Umbilical cord (tissue), 2 donors: ENCODE measurements at places on chromosomes 1 and 21. TPM values are rescaled to one million over a fixed set of nuclear protein-coding genes. Genes with fewer than 3 reads are reported as not detected.

ANXA9 gene
- total RNA-seq, result not detected

POFUT2 gene
- 47.9 TPM for total RNA-seq

SPATA45 gene
- not detected for total RNA-seq

TMEM240 gene
- total RNA-seq, result not detected

AKNAD1 gene
- 2.2 TPM for total RNA-seq

ELF3 gene
- total RNA-seq, result 4.3 TPM

INKA2 gene
- 16.6 TPM for total RNA-seq

LCE1D gene
- total RNA-seq, result not detected

FRRS1 gene
- total RNA-seq, result 36.1 TPM

S100A7 gene
- not detected for total RNA-seq

CD1B gene
- total RNA-seq, result 1.2 TPM

RIMS3 gene
- total RNA-seq, result 5.8 TPM

PGLYRP4 gene
- total RNA-seq, result 0.48 TPM

TNNT2 gene
- 2.6 TPM for total RNA-seq

UFC1 gene
- 96.8 TPM for total RNA-seq

DDR2 gene
- 69.6 TPM for total RNA-seq

C1orf50 gene
- 4.8 TPM for total RNA-seq

SLAMF7 gene
- 4.1 TPM for total RNA-seq

RGS13 gene
- total RNA-seq, result 5.5 TPM

SLC45A3 gene
- total RNA-seq, result 3.6 TPM

SLC9C2 gene
- 1.7 TPM for total RNA-seq

OR2L2 gene
- total RNA-seq, result 8.9 TPM

FCRLB gene
- total RNA-seq, result not detected

SERPINC1 gene
- total RNA-seq, result not detected

CLCA1 gene
- total RNA-seq, result 0.72 TPM

TAF12 gene
- total RNA-seq, result 39.2 TPM

CADM3 gene
- 16.1 TPM for total RNA-seq

TMEM52 gene
- total RNA-seq, result not detected

FMN2 gene
- total RNA-seq, result 6.5 TPM

SLC44A5 gene
- 5.3 TPM for total RNA-seq

ATP6V1G3 gene
- total RNA-seq, result 3.4 TPM

LCE1A gene
- not detected for total RNA-seq

PGBD5 gene
- total RNA-seq, result 1.7 TPM

ANKRD35 gene
- total RNA-seq, result 0.72 TPM

PODN gene
- 48.9 TPM for total RNA-seq

MAP1LC3C gene
- 3.9 TPM for total RNA-seq

C1QA gene
- total RNA-seq, result 122 TPM

SCAMP3 gene
- 12.3 TPM for total RNA-seq

CCT8 gene
- 170 TPM for total RNA-seq

KRTAP21-2 gene
- total RNA-seq, result not detected

FCAMR gene
- total RNA-seq, result 2.2 TPM
